T-helper 17 cell (primary cell): ENCODE measurements at places on chromosomes 5 and 9. TPM values are rescaled to one million over a fixed set of nuclear protein-coding genes. Genes with fewer than 3 reads are reported as not detected.

- no peak for DNase-seq
Observed at GRCh38 chr9:121326130-121326838, 43.8 kb downstream of the STOM start.

GRXCR2 gene
- not detected for total RNA-seq

DNA sequence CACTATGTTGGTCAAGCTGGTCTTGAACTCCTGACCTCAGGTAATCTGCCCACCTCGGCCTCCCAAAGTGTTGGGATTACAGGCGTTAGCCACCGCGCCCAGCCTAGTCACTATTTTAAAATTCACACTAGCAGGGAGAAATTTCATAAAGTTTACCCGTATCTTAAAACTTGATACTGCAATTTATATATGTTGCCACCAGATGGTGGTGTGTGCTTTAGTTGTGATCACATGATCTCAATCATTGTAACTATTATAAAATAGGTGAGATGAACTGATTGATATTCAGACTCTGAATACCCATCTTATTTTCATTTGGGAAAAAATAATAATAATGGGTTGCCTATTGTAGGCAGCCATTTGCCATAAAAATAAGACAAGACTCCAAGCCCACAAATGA, 1330.4 kb upstream of the WWC1 start:
- no peak for DNase-seq

GPR150 gene
- total RNA-seq: 1.8 TPM

DNA sequence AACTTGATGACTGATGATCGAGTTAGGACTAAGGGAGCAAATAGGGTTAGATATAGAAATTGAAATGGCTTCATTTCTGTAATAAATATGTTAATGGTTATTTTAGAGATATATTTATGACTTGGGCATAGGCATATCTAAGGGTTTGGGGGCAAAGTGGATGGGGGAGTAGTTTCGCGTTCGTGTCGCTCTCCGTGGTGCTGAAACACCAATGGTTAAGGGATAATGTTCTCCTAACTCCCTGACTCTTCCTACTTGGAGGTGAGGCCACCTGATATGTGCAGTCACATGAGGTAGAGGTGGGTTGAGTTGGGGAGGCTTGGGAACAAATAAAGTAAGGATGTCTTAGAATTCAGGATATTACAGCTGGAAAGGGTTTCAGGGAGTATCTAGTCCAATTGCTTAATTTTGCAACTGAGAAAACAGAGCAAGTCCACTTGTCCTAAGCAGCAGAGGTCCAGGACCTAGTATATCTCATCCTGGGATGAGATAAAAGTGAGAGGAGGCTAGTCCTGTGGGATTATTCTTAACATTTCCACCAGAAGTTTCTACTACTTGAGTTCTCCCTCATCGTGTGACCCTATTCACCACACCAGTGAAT, 44.0 kb upstream of the MAP1B start:
- no peak for DNase-seq

DNA sequence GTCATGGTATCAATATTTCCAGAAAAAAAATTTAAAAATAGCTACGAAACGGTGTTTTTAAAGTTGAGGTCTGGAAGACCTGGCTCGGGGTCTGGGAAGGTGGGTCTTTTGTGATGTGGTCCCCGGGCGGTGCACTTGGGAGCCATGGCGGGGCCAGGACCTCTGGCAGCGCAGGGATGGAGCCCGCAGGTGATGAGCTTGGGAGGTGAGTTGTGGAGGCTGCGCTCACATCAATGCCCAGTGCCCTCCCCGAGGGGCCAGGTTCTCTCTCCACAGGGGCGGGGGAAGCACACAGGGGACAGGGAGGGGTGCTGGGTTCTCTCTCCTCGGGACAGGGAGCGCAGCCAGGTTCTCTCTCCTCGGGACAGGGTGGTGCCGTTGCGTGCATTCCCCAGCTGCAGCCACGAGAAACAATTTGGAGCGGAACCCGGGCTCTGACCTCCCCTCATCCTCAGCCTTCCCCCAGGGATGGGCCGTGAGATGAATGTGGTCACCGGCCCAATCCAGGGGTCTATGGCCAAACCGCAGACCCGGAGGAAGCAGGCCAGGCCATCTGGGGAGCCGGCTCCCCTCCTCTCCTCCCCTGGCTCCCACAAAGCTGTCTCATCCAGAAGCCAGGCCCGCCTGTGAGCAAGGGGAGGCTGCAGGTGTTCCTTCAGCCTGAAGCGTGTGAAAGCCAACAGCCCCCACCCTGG, 25.8 kb downstream of the DBH start:
- no peak for DNase-seq

SPATA31D4 gene
- not detected for total RNA-seq

DNA sequence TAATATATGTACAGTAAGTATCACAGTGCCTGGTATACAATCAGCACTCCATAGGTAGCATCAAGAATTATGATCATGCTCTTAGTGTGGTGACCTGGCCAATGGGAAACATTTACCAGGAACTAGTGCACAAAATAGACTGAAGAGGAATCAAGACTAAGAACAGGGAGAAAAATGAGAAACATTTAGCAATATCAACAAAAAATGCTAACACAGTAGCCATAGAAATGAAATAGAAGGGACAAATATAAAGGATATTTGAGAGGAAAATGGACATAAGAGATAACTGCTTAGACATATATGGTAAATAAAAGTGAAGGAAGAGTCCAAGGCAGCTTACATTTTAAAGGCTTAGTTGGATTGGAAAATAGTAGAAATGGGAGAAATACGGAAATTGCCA, 16.5 kb upstream of the SPATA9 start:
- no peak for DNase-seq

DNA sequence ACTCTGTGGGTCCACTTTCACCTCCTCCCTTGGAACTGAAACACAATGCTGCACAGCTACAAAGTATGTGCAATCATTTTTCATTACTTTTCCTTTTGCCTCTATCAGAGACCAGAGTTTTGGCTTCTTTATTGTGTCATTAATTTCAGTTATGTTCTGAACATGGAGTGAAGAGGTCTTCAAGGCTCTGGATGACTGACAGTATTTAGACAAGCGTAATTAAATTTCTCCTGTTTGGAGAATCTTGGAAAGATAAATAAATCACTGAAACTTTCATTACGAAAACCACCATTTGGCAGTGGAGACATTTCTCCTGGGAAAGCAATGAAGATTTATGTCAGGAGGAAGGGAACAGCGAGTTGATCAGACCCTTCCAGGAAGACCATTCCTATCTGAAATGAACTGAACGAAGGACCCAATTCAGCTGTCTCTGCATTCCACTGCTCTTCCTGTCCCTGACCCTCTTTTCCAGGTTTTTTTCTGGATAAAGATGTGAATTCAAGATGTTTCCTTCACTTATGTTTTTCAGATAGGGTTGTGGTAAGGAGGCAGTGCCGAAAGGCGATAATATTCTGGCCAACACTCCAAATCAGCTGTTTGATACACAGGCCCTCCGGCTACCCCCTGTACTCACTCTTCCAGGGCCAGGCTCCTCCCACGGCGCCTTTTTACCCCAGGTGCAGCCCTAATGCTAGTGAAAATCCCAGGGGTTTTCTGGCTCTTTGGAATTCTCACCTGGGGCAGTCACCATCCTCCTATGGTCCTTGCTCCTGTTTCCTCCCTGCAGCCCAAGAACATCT, 77.2 kb upstream of the OSMR start:
- DNase-seq: no peak

DNA sequence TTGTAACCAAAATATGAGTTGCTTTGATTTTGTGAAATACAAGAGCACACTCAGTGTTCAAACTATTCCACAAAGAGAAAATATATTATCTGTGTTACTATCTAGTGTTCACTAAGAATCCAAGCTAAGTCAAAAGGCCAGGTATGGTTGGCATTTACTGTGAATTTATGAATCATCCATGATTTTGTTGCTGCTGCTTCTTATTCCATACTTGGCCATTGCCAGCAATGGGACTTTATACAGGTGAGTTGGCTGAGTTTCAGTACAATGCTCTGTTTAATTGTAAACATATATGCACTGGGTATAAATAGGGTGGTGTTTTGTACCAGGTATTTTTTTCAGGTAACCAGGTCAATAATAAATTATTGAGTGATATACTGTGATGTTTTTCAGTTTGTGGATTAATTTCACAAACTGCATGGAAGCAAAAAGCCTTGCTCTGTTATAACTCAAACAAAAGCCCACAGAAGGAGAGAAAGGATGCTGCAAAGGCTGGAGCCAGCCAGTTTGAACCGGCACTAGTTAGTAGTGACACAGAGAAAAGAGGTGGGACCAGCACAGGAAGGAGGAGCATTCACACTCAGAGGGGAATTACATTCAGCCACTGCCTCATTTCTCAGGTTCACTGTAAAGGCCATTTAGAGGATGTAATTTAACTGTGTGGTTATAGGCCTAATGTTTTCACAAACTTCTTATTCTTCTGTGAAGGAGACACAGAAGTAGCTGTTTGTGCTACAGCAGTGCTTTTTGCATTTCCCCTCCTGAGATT, 381.8 kb downstream of the ADGRV1 start:
- DNase-seq: no peak

GRCh38 chr5:90161414-90161813, 248.1 kb downstream of the CETN3 start:
- no peak for DNase-seq

DNA sequence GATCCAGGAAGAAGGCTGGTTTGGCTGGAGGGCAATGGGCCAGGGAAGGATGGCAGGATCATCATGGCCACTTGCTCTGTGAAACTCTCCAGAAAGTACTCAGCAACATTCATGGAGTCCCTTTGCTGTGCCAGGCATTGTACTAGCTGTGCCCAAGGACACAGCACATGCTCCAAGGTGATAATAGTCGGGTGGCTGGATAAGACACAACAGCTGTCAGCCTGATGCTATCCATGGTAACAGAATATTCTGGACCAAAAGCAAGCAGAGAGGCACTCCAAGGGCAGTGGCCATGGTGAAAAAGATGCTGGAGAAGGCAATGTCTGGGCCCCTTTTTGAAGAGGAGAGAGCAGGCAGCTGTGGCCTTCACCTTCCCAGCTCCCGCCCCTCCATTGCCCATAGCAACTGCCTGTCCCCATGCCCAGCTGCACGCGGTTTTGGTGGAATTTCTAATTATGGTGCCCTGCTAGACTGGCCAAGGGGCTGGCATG, 113.8 kb upstream of the CPEB4 start:
- no peak for DNase-seq
